ENCODE measurements at places on chromosomes 2 and 18.

DNA sequence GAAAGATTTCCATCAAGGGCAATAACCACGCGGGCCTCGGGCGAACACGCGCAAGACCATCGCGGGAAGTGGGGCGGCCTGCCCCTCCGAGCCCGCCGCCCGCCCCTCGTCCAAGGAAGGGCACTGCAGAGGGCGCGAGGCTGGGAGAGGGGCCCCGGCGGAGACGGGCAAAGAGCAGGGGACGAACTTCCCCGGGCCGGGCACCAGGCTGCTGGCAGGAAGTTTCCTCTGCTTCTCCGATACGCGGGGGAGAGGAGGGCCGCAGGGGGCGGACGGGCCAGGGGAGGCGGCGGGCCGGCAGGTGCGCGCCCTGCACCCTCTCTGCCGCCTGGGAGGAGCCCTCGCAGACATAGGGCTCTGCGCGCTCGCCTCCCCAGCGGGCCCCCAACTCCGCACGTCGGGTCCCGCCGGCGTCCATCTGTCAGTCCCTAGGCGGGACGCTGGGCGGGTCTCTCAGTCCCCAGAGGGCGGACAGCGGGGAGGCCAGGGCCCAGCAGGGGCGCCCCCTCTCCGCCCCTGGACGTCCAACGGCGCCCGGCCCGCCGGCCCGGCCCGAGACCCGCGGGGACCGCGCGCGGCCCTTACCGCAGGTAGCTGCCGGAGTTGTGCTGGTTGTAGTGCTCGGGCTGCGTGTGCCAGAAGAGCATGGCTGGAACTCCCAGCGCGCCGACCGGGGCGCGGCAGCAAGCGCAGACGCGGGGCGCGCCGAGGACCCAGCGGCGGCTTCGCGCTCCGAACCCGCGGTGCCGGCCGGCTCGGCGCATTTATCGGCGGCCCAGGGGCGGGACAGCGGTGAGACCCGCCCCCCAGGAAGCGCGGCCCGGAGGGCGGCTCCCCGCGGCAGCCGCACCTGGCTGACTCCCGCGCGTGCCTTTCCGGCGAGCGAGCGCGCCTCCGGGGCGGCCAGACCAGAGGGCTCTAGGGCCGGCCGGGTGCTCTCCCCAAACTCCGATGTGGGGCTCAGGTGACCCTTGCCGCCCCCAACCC lies at the start of gene TFCP2L1:
TSS of gene TFCP2L1 (minus strand) at position 740 of the 987 bp plus-strand sequence. CDS start at position 647, 93 bp downstream.
- DNase-seq, result no peak

GRCh38 chr2:102154946-102155702 lies 12.6 kb downstream of the IL1R1 start:
- no peak for DNase-seq

- no peak for DNase-seq
These were observed 6.8 kb upstream of the DDX1 start for GRCh38 chr2:15584767-15585469.

GRCh38 chr2:86441882-86442641 lies 891 bp downstream of the KDM3A start:
- peak; percentile 87 for DNase-seq

DNA sequence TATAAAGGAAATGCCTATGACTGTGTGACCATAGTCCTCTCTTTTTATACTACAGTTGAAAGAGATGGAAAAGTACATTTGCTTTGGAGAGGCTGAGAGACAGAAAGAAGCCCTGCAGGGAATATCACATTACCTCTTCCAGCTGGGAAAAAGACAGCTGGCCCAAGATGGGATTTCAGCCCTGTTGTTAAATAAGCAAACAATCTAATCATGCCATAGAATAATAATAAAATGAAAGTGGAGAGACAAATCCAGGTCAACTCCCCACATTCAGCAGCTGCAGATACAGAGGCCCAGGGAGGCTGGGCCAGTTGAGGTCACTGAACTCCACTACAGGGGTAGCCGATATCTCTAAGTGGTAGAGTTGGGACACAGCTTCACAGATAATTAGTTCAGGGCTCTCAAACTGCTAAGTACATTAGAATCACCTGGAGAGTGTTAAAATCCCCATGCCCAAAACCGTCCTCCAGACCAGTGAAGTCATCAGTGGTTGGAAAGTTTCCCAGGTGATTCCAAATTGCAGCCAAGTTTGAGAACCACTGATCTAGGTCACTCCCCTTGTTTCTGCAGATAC lies 81.9 kb downstream of the MOGAT1 start:
- DNase-seq, result peak; percentile 85

DNA sequence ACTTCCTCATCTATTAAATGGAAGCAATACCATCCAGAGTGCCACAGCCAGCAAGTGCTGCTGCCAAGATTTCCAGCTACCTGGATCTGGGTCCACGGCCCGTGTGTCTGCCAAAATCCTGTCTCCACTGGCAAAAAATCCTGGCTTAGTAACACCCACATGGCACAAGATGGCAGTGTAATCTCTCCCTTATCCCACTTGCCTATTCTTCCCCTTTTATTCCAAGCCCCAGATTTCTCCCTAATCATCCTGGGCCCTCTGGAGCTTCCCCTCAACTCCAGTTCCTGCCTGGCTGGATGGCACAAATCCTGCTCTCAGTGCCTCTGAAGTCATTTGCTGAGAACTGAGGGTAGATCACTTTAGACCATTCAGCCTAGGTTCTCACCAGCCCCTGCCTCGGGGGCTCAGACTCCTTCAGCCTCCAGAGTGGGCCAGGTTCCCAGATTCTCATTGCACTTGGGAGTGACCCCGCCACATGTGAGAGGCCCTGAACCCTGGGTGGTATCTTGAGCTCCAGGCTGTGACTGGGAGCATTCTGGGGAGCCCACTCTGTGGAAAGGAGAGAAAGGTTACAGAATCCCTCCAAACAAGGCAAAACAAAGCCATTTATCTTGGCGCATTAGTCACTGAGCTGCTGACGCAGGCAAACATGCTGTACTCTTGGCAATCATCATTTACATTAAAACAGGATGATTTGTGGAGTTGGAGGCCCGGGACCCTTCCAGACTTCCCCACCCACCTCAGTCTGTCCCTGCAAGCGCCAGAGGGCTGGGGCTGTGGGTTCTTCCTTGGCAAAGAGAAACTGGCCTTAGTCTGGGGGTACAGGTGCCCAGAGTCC lies 325.8 kb downstream of the DYSF start:
- DNase-seq, result peak; percentile 58

DNA sequence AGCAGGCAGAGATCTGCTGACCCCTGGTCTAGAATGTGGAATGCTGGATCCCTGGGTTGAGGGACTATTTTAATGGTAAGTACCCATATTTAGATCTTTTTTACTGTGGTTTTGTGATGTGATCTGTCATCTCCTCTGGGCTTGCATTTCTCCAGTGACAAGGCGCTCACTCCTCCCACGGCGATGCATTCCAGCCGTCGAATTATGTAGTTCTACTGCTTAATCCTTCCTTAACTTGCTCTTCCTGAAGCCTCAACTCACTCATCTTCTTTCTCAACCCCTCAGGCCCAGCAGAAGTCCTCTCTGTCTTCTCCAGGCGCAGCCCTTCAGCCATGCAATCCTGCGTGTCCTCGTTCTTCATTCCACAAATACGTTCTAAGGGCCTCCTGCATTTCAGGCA lies 51.2 kb downstream of the HPCAL1 start:
- no peak for DNase-seq

DNA sequence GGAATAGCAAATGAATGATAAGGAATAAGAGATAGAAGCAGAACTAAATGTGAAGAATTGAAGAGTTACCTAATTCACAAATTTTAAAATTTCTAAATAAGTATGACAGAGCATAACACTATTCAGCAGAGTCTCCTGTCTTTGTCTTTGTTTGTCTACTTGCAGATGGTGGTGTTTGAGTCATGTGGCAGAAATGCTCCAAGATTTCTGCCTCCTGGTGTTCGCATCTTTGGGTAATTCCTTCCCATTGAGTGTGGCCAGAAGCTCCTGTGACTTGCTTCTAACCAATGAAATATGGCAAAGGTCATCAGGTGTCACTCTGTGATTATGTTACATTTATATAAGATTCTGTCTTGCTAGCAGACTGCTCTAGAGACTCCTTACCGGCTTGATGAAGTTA lies 45.6 kb upstream of the GALNT3 start:
- DNase-seq, result no peak

DNA sequence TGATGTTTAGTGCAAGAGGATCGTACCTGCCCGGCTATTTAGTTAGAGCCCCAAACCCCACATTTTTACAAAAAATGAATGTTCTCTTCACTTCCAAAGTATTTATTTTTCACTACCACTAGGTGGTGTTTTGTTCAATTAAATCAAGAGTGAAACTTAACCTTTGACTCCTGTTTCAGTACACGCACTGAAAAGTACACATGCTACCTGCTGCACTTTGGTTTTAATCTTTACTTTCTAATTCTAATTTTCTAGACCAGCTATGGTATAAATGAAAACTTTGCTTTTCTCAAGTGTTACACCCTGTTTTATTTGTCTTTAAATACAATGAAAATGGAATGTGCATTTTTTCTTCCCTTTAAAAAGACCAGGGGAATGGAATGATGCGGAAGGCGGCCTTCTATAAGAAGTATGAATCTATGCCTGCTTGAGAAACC lies 31.4 kb upstream of the CHN1 start:
- no peak for DNase-seq

DNA sequence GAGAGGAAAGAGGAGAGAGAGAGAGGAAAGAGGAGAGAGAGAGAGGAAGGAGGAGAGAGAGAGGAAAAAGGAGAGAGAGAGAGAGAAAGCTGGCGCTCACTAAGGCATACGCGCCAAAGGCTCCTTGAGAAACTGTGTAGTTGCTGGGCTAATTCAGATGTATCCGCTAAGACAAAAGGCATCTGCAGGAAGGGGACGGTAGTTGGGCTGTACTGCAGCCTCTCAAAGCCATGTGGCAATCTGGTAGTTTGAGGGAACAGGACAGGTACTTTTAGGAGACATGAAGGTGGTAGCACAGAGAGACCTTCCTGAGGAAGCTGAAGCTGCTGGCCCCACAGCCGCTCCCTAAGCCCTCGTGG lies 31.6 kb downstream of the THNSL2 start:
- no peak for DNase-seq

- DNase-seq, result no peak
These were observed 3.0 kb downstream of the HPCAL1 start for GRCh38 chr2:10305715-10306114.

DNA sequence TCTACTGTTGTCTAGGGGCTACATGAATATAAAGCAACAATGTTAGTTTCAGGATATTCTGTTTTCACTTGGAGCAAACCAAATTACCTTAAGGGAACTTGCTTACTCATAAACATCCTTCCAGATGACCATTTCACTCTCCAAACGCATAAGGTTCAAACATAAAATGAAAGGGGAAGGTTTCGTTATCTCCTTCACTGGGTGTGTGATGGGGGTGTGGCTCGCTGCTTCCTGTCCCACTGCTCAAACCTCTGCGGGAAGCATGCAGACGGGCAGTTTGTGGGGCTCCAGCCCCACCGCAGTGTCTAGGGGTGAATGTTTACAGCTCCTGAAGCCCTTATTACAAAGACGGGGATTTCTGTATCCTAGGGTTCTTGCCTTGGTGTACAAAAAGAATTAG lies 1310.9 kb upstream of the TMEFF2 start:
- no peak for DNase-seq

DNA sequence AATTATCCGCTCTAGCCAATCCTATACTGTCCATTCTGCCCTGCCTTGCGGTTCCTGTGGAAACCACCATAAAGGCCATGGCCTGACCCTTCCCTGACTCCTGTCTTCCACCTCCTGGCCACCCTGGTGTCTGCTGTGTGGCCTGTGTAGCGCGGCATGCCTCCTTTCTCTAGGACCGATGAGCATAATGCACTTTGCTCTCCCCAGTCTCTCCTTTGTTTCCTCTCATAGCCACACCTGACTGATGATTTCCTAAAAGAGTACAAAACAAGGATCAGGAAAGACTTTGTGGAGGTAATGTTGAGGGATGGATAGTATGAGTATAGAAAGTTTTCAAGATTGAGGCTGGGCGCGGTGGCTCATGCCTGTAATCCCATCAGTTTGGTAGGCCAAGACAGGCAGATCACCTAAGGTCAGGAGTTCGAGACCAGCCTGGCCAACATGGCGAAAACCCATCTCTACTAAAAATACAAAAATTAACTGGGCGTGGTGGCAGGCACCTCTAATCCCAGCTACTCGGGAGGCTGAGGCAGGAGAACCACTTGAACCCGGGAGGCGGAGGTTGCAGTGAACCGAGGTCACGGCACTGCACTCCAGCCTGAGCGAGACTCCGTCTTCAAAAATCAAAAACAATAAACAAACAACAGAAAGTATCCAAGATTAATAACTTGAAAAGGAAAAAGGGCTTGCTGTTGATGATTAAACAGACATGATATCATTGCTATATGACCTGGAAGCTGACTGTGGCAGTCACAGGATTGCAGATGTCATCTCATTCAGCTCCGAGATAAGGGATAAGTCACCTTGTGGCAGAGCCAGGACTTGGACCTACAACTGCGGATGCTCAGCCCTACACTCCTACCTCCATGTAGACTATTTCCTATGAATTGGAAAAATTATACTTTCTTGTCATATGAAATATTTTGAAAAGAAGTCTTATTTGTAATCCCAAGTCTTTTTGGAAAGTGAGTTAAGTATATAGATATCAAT lies 16.6 kb downstream of the SOWAHC start:
- no peak for DNase-seq

GRCh38 chr18:10400534-10401307 lies 53.7 kb upstream of the APCDD1 start:
- DNase-seq, result no peak

- DNase-seq, result no peak
These were observed 58.6 kb downstream of the MGAT5 start for GRCh38 chr2:134312482-134312881.

DNA sequence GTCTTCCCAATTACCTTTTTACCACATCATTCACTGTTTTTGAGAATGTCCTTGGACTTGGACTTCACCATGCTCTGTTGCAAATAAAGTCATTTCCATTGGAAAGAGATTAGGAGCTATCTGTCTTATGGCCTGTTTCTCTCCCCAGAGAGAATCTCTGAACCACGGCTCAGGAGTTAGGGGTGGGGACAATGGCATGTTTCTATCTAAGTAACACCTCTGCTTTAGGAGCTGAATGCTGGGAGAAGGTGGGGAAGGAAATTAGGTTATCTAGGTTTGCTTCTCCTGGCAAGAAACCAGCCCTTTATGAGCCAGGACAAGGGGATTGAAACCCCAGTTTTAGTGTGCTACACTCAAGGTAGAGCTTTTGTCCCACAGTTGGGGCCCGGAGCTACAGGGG lies 86.3 kb downstream of the AGPS start:
- DNase-seq, result no peak

GRCh38 chr2:168804214-168804613 lies 1.8 kb downstream of the NOSTRIN start:
- no peak for DNase-seq

GRCh38 chr18:21682371-21683051 lies 22.1 kb downstream of the ABHD3 start:
- peak; percentile 30 for DNase-seq

- no peak for DNase-seq
These were observed 86.7 kb upstream of the NCKAP5 start for GRCh38 chr2:133654949-133655348.

All from right hindlimb (tissue), 1 donor.